Vagina (tissue), 2 donors: ENCODE measurements at places on chromosomes 6 and 20.

- no peaks in the 10 kb centered on the region for H3K27me3 ChIP-seq
- H3K36me3 ChIP-seq, result no peaks in the 10 kb centered on the region
Observed at GRCh38 chr6:75550544-75551167, 51.0 kb upstream of the SENP6 start.

GRCh38 chr6:1075444-1075843 lies 236.5 kb upstream of the FOXQ1 start:
- no peak overlapping the region for H3K4me3 ChIP-seq
- DNase-seq, result no peak
- no peak overlapping the region for H3K27ac ChIP-seq
- no peaks in the 10 kb centered on the region for H3K36me3 ChIP-seq

GRCh38 chr20:15077733-15078250 lies 740.4 kb upstream of the FLRT3 start:
- no peaks in the 10 kb centered on the region for H3K27me3 ChIP-seq
- no peak overlapping the region for H3K4me3 ChIP-seq
- no peaks in the 10 kb centered on the region for H3K36me3 ChIP-seq
- DNase-seq, result no peak

GRCh38 chr6:16688984-16689636 lies 72.2 kb downstream of the ATXN1 start:
- peaks cover 38% of the 10 kb centered on the region for H3K4me1 ChIP-seq
- no peaks in the 10 kb centered on the region for H3K36me3 ChIP-seq
- no peaks in the 10 kb centered on the region for H3K27me3 ChIP-seq
- H3K27ac ChIP-seq, result no peak overlapping the region
- no peak for DNase-seq
- no peak overlapping the region for H3K4me3 ChIP-seq

DNA sequence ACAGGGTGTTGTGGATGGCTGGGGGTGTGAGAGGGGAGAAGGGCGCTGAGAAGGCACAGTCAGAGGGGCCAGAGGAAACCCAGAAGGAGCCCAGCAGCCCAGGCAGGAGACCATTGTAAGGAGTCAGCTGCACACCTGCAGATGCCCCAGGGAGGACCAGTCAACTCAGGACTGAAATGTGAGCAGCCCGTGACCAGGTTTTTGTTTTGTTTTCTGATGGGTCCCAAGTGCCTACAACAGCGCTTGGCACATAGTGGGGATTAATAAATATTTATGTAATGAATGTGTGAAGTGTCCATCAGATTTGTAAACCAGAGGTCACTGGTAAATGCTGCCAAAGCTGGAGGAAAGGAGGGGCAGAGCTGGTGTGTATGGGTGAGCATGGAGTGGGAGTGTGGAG lies 30.2 kb downstream of the TRAM2 start:
- DNase-seq, result no peak
- peaks cover 61% of the 10 kb centered on the region for H3K4me1 ChIP-seq
- no peaks in the 10 kb centered on the region for H3K36me3 ChIP-seq
- H3K4me3 ChIP-seq, result no peak overlapping the region
- no peaks in the 10 kb centered on the region for H3K27me3 ChIP-seq

- DNase-seq, result no peak
- no peak overlapping the region for H3K4me3 ChIP-seq
- H3K4me1 ChIP-seq, result no peaks in the 10 kb centered on the region
- H3K36me3 ChIP-seq, result no peaks in the 10 kb centered on the region
Observed at GRCh38 chr6:151422981-151423380, 28.9 kb downstream of the RMND1 start.

DNA sequence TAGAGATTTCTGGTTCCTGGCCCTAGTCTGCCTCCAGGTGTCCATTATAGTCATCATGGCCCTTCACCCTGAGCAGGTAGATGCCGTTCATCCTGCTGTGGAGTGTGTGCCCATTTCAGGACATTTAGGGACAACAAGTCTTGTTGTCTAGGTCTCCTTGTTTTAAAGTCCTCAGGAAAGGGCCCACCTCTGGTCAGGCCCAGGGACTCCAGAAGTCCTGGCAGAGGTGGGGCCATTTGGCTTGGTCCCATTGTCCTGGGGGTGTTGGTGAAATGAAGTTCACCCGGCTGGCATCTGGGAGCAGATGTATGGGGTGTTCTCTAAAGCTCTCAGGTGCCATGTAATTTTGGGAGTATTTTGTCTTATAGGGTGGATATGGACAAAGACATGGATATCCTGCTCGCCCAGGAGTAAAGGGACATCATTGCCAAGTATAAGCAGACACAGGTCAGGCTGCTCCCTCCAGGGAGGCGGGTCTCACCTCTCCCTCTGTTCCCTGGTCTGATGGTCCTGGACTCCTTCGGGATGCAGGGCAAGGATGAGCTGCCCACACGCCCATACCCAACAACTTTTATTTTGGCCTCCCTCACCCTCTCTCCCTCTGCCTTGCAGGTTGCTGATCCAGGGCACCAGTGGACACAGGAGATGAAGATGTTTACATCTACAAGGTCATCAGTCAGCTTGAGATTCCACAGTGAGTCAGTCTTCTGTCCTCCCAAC lies 31.7 kb upstream of the MAS1L start:
- DNase-seq, result peak; percentile 91
- H3K27me3 ChIP-seq, result no peaks in the 10 kb centered on the region
- no peaks in the 10 kb centered on the region for H3K36me3 ChIP-seq
- no peak overlapping the region for H3K4me3 ChIP-seq

GRCh38 chr20:13984211-13984610 lies 6.2 kb downstream of the SEL1L2 start:
- H3K4me3 ChIP-seq, result no peak overlapping the region
- H3K4me1 ChIP-seq, result no peaks in the 10 kb centered on the region
- H3K36me3 ChIP-seq, result no peaks in the 10 kb centered on the region
- no peaks in the 10 kb centered on the region for H3K27me3 ChIP-seq

DNA sequence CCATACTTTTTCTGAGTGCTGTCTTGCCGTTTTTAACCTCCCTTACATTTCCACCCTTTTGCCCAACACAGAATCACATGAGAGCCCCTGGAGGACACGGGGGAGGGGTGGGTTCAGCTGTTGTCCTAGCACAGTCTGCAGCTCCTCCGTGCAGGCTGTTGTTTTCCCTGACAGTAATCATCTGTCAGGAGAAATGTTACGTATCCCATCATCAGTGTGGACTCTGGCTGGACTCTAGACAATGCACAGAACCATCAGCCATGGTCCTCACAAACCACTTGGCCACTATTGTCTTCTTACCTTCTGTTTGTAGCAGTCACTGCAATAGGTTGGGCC lies 92.1 kb downstream of the RIN2 start:
- H3K4me1 ChIP-seq, result peaks cover 26% of the 10 kb centered on the region
- no peaks in the 10 kb centered on the region for H3K36me3 ChIP-seq
- DNase-seq, result no peak
- peak overlapping the region; percentile 85 for H3K27ac ChIP-seq
- H3K27me3 ChIP-seq, result no peaks in the 10 kb centered on the region
